ENCODE measurements at places on chromosomes 2 and 18.

DNA sequence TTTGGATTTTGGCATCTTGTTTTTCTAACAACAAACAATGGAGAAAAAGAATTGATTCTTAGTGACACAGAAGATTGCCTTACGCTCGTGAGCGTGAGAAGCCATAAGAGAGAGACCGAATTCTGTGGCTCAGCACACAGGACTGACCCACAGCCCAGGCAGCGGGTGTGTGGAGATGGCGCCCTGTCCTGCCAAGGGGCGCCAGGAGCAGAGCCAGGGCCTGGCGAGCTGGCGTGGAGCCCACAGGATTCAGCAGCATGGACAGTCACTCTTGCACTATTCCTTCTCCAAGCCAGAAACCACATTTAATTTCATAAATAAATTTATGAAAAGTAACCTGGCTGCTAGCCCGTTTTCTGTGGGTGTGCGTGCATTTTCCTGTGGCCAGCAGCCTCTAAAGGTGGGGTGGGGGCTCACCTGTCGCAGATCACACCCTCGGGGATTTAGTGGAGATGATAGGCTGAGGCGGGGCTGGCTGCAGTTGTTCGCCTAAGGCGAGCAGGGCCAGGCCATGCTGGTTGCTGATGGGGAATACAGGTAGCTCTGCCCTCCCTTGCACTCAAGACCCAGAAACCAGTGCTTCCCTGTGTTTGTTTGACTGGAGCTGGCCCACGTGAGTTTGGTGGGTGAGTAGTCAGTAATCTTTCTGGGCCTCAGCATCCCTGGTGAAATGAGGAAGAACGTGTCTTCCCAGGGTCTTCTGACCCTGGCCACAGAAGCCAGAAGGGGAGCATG lies 46.2 kb downstream of the FAM168B start:
- DNase-seq: no peak

DNA sequence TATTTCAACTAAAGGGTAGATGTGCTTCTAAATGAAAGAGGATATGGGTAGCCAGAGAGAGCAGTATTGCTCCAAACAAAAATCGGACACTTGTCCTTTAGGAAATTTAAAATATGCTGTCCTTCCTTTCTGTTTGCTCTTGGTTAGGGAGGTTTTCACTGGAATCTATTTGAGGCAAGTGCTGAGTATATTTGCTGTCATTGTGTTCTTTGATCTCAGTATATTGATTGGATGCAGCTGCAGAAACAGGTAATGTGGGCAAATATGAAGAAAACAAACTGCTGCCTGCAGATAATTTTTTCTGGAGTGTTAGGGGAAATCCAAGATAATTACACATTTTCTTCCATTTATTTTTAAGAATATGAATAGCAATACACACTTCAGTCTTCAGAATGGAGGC lies 410.2 kb downstream of the NCKAP5 start:
- DNase-seq: no peak

DNA sequence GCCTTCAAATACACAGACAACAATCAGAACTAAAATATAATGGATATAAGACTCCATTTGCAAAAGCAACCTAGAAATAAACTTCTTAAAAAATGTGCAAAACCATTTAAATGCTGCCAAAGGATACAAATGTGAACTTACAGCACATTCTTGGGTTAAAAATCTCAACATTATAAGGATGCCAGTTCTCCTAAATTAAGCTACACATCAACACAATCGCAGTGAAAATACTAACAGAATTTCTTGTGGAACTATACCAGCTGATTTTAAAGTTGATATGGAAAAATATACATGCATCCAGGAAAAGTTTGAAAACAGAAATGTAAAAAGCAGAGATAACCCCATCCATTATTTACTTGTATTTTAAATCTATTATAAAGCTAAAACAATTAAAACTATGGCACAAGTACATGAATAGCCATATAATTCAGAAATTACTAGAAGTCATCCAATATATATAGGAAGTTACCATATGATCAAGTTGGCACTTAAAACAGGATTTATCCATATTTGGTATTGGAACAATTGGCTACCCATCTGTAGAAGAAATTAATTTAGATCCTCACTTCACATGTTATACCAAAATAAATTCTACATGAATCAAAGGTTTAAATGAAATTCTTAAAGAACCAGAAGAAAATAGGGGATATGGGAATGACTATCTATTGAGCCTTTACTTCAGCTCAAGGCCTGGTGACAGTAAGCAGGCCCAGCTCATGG lies 151.7 kb upstream of the GLI2 start:
- no peak for DNase-seq

- DNase-seq: no peak
Observed at GRCh38 chr2:133292259-133292658, 276.0 kb downstream of the NCKAP5 start.

DNA sequence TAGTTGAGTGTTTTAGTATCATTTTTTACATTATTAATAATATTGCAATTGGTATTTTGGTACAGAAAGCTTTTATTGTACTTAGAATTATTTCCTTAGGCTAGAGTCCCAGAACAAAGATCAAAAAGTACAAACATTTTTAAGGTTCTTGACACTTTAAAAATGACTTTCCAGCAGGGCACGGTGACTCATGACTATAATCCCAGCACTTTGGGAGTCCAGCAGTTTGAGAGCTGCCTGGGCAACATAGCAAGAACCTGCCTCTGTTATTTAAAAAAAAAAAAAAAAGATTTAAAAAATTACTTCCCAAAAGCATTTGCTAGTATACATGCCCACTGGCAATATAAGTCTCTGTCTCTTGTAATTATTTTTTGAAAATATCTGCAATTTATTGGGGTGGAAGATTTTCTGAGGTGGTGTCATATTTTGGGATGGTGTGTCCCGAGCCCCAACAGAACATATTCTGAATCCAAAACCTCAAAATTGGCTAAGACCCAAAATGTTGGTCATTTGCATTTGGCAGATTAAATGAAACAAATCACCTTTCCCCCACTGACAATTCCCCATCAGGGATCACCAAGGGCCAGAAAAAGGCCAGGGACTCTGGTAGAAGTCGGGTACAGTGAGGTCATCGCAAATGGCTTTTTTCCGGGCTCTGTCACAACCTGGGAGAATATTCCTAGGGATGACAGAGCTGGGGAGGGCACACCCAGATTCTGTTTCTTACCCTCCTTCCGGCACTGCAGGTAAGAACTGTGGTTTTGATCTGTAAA lies 42.1 kb downstream of the NIFK start:
- DNase-seq: no peak

GRCh38 chr18:12939162-12939561 lies 8.6 kb upstream of the SEH1L start:
- no peak for DNase-seq

GRCh38 chr2:127623388-127624319 lies 22.3 kb upstream of the GPR17 start:
- no peak for DNase-seq

DNA sequence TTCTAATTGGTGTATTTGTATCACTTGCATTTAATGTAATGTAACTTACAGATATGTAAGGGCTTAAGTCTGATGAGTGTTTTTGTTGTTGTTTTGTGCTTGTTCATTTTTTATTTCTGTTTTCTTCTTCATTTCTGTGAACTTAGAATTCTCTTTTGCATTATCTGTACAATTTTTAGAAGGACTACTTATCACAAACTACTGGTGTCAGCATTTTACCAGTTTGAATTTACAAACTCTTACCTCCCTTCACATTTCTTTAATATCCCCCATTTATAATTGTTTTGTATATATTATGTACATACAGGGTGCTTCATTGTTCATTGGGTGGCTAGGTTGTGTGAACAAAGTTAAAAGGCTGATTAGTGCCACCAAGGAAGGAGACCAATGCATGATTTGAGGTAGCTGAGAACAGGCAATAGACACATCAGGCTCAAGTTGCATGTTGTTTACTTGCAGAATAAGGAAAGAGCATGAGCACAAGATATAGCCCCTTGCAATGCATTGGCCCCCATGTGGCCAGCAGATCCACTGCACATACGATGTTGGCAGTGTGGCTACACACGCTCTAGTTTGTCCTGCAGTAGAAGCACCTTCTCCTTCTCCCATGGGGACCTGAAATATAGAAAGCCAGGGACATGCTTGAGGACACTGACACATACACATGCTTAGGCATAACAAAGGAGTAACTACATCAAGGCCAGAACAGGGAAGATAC lies 198.2 kb downstream of the CD8B2 start:
- DNase-seq: no peak

GRCh38 chr2:42032224-42032620 lies 15.6 kb upstream of the PKDCC start:
- DNase-seq: no peak

DNA sequence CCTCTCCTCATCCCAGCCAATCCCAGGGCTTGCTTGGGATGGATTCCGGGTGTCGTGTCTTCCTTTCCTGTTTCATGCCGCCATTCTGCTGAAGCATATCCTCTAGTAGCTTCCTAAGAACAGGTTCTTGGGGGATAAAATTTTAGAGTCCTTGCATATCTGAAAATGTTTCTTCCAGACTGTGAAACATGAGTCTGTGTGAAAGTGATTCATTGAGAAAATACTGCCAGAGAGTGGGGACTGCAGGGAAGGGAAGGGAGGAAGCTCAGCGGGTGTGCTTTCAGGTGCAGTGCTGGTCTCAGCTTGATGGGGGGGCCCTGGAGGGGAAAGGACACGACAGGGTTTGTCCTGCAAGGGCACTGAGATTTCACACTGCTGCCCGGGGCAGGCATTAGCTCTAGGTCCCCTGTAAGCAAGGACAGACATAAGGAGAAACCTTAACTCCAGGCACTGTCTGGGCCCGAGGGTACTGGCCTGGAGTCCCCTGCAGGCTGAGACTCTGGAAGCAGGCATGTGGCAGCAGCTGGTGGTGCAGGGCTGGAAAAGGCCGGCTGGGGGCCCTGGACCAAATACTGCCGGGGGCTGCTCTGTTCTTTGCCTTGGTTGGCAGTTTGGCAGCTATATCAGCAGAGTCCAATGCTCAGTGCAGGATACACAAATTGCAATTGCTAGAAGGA lies 97.6 kb upstream of the HS6ST1 start:
- DNase-seq: no peak

DNA sequence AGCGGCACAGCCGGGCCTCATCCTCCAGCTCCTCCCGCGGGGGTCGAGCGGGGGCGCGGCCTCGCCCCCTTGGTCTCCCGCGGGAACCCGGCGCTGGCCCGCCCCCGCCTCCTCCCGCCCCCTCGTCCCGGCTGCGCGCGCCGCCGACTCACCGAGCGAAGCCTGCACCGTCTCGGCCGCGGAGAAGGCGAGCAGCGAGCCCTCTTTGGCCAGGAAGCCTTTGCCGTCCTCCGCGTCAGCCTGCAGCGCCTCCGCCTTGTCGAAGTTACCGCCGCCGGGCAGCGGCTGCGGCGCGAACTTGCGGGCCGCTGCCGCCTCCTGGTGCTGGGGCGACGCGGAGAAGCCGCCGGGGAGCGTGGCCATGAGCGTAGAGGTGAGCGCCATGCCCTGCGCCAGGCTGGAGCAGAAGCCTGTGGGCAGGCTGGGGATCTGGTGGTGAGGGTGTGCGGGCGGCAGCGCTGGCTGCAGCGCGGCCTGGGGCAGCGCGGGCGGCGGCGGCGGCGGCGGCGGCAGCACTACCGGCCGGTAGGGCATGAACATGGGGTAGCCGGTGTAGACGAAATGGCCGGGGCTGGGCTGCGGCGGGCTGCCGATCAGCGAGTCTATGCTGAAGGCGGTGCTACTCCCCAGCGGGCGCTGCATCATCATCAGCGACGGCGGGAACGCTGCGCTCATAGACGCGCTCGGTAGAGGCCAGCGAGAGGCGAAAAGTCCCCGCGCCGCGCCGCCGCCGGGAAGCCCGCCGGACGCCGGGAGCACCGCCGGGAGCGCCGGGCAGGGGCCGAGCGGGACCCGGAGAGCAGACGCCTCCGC lies 683 bp downstream of the GBX2 start:
- peak; percentile 32 for DNase-seq

- no peak for DNase-seq
Observed at GRCh38 chr2:56133441-56133840, 50.3 kb upstream of the CCDC85A start.

- no peak for DNase-seq
Observed at GRCh38 chr2:43538034-43538670, 57.7 kb downstream of the THADA start.

DNA sequence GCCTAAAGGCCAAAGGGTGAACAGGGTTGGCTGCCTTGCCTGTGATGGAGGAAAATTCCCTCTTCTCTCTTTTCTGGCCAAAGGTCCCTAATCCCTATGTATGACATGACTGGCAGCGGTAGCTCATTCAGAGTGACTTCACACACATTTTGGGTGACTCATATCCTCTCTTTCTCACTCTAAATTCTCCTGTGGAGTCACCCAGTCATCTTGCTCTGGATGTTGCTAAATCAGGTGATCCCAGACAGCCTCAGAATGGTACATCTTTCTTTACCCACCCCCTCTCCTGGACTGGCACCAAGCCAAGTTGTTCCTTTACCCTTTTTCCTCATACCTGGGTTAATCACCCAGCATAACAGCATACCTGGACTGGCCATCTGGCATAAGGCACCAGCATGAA lies 77.2 kb downstream of the NEURL3 start:
- DNase-seq: no peak

GRCh38 chr2:240624950-240625621 lies at the start of gene GPR35:
TSS of gene GPR35 (plus strand) at chr2:240625480. CDS start at chr2:240629953, 4,473 bp downstream.
- DNase-seq: no peak

- DNase-seq: no peak
Observed at GRCh38 chr2:191246820-191247380, 1.7 kb downstream of the MYO1B start.

DNA sequence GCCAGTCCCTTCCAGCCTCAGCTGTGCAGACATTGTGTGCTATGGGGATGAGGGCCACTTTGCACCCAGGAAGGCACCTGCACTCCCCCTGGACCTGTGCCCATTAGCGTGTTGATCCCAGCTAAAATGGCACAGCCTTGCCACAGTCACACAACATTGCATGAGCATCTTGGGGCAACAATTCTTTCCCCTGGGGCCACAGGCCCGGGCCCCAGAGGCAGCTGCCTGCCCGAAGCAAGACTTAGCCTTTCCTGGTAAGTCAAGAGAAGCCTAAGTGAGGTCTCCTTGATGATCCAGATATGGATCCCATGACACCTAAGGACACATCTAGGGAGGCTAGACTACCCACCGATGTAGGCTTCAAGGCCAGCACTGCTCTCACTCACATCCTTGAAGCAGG lies 202.1 kb downstream of the BCL11A start:
- no peak for DNase-seq

GRCh38 chr2:102582845-102583244 lies 36.5 kb upstream of the SLC9A2 start:
- no peak for DNase-seq

DNA sequence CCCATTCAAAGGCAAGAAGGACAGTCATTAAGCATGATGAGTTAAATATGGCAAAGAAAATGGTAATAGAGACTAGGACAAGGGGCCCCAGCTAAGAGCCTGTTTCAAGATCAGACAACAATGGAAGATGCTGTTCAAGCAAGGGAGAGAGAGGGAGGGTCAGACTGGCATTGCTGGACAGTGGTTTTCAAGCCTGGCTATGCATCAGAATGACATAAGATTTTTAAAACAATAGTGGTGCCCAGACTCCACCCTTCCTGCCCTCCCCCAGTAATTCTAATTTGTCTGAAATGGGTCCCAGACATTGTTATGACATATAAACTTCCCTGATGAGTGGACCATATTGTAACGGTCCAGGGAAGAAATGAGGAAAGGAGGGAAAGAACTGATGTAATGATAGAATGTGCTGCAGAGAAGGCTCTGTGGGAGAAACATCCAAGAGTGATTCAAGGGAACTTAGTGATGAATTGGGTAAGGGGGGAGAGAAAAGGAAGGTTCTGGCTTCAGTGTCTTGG lies 112.9 kb upstream of the TRIB2 start:
- DNase-seq: no peak
